Activated naive CD8-positive, alpha-beta T cell treated with anti-CD3 and anti-CD28 coated beads for 36 hours (primary cell): ENCODE measurements at places on chromosomes 3 and 15.

GRCh38 chr3:144403040-144403457 is 431.4 kb downstream of the DIPK2A start:
- DNase-seq = no peak

DNA sequence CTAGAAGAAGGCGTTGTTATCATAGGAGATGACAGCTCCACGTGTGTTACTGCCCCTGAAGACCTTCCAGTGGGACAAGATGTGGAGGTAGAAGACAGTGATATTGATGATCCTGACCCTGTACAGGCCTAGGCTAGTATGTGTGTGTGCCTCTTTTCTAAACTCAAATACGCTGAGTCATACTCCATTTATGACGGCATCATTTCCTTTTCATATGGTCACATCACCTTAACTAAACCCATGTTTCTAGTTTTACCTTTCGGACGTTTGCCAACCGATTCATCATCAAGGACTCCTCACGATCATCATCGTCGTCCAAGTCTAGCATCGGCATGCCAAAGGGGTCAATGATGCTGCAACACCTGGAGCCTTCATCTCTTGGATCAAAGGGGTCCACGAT is 149.0 kb downstream of the CBLB start:
- DNase-seq = no peak

- no peak for DNase-seq
Measured at GRCh38 chr3:18114894-18115293, 310.2 kb downstream of the SATB1 start.

DNA sequence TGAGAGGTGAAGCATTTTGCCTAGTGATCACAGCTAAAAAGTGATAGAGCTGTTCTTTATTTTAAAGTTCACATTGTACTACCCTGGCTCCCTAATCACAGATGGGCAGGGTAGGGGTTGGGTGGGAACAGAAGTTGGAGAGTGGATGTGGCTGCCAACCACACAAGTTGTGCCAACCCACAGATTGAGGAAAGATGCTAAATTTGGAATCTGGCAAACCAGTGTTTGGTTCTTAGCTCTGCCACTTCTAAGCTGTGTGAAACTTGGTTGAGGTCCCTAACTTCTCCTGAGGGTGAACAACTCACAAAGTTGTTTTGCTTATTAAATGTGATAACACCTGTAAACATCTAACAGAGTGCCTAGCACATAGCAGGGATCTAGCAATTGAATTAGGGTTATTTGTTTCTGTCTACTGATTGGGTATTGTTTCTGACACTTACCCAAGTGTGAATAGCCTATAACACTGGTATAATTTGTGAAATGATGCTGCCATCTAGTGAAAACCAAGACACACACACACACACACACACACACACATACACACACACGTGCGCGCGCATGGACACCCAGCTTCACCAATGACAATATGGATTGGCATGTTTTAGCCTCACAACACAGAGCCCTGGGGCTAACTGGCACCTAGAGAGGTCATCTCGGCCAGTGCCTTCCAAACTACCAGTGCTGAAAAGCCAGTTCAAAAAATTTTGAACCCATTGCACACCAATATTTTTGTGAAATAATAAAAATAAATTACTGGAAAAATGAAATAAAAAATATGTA is 25.3 kb downstream of the ADGRG7 start:
- DNase-seq = peak; percentile 25

DNA sequence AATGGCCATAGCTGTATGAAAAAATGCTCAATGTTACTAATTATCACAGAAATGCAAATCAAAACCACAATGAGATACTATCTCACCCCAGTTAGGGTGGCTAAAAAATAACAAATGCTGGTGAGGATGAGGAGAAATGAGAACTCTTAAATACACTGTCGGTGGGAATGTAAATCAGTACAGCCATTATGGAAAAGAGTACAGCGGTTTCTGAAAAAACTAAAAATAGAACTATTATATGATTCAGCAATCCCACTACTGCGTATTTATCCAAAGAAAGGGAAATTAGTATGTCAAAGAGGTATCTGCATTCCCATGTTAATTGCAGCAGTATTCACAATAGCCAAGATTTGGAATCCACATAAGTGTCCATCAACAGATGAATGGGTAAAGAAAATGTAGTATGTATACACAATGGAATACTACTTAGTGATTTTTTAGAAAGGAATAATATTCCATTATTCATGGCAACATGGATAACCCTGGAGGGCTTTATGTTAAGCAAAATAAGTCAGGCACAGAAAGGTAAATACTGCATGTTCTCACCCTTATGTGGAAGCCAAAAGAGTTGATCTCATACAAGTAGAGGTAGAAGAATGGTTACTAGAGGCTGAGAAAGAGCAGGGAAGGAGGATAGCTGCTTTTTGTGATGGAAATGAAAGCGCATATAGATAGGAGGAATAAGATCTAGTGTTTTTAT is 35.0 kb downstream of the SERP1 start:
- DNase-seq = no peak

- DNase-seq = no peak
Measured at GRCh38 chr3:149356044-149356592, 21.3 kb downstream of the TM4SF1 start.

GRCh38 chr3:18307529-18307928 is 117.6 kb downstream of the SATB1 start:
- DNase-seq = no peak

GRCh38 chr3:36075491-36075890 is 304.8 kb upstream of the STAC start:
- no peak for DNase-seq

DNA sequence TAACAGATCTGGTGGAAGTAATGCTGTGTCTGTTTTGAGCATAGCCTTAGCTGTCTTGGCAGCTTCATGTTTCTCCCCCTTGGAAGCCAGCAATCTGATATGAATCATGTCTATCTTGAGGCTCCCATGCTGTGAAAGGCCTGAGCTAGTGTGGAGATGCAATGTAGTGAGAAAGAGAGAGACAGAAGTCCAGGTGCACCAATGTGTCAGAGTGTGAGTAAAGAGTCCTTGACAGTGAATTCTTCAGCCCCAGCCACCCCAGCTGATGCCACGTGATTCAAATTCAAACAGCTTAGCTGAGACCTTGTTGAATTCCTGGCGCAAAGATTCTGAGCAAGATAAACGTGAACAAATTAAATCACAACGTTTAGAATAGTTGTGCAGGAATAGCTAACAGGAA is 704.2 kb downstream of the EDEM1 start:
- no peak for DNase-seq
